ENCODE measurements at places on chromosomes 3 and 15.

GRCh38 chr3:173336261-173336660 is 61.3 kb upstream of the NLGN1 start:
- DNase-seq = no peak

GRCh38 chr15:28116521-28117431 is 17.7 kb upstream of the OCA2 start:
- DNase-seq = no peak

GRCh38 chr15:89486726-89487050 is 9.7 kb downstream of the RHCG start:
- no peak for DNase-seq

GRCh38 chr3:70471464-70472342 is 159.3 kb upstream of the MDFIC2 start:
- no peak for DNase-seq

DNA sequence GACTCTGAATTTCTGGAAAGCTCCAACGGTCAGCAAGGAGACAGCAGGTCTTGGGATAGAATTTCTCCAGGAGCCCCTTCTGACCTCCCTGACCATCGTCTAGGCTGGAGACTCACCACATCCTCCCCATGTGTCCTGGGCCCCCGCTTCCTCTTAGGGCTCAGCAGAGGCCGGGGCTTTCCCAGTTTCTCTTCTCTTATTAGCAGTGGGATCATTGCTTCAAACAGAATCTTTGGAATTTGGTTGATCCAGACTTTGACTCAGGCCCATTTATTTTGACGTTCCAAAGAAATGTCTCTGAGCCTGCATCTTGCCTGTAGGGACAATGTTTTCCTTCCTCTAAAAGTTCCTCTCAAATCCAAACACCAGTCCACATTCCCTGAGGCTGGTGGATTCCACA is 38.4 kb upstream of the SLC6A6 start:
- DNase-seq = no peak

DNA sequence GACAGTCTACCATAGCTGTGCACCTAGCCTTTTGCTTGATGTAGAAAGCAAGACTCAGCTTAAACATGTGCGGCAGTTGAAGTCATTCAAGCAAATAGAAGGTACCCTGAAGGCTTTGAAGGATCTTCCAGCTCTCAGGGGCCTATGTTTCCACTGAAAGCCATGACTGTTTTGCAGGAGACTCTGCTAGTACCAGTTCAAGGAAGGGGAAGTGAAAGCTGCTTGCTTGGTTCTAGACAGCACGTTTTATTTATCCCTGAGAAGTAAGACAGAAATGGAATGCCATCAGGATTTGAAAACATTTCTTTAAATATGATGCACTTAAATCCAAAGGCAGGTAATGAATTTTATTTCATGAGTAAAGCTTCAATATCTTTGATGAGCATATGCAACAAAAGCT is 311.4 kb downstream of the PDCD6IP start:
- DNase-seq = no peak

DNA sequence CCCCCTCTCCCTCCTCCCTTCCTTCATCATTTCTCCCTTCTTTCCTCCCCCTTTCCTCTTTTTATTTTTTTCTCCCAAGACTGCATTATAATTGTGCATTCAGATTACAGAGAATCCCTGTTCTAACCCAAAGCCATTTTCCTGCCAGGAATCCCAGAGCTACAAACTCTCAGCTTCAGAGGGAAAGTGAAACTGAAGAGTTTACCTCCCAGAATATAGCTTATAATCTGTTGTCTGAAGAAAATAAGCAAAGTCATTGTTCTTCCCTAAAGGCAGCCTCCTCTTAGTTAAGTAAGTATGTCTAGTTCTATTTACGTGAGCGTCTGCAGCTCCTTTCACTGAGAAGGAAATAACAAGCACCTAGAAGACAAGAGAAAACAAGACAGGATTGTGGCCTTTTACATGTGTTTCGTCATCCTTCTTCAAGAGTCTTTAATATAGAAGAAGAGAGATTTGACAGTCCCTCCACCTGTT is 97.2 kb downstream of the CHST2 start:
- DNase-seq = no peak

- no peak for DNase-seq
Measured at GRCh38 chr3:179438841-179439240, 12.4 kb downstream of the GNB4 start.

DNA sequence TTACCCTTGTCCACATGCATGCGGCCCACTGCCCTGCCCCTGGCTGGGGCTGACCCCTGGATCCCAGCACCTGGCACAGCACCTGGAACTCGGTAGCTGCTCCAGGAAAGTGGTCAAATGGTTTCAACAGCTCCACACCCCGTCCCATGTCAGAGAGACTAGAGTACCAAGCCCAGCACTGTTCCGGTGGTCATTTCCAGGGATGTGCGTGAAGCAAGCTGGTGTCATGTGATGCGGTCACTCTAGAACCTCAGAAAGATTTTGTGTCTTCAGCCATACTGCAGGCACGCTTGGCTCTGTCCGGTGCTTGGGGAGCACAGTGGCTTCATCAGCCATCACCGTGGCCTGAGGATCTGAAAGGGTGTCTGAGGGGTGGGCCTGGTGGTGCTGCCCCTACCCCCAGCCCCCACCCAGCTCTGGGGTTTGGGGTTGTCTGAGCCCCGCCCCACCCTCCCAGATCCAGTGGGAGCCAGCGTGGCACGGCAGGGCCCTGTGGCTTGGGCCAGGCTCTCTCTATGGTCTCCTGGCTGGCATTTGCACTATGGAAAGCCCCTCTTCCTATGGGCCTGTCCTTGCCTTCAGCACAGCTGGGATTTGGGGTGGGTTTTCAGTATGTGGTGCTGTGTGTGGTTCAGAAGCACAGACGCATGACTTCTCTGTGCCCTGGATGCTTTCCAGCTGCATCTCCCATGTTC is 15.3 kb downstream of the APBA2 start:
- no peak for DNase-seq

DNA sequence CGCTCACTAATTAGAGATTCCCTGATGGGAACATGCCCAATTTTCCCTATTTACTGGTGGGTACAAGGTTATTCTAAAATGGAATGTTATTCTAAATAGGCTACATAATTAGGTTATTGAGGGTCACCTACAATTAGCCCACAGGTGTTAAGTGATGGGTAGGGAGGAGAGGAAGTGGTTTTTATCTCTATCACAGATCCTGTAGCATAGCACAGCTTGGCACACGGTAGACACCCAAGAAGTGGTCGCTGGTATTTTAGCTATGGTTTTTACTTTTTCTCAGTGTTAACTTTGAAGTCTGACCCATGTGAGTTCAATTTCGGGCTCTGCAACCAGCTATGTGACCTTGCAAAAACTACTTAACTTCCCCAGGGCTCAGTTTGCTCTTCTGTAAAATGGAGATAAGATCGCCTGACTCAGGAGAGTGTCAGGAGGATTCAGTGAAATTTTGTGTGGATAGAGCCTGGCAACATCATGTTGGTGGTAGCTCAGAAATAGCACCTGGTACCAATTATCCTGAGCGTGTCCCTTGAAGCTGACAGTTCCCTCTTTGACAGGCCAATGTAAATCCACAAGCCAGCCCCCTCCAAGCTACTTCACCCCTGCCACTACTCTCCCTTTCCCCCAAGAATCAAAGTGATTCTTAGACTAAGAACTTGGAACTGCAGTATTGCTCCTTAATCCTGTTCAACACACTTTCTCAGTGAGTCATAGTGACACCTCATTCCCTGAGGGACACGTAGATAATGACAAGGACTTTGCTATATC is 8.7 kb upstream of the LMCD1 start:
- DNase-seq = no peak

- no peak for DNase-seq
Measured at GRCh38 chr3:182239316-182239715, 527.6 kb downstream of the SOX2 start.

- no peak for DNase-seq
Measured at GRCh38 chr15:100536733-100537132, 8.0 kb upstream of the CERS3 start.

DNA sequence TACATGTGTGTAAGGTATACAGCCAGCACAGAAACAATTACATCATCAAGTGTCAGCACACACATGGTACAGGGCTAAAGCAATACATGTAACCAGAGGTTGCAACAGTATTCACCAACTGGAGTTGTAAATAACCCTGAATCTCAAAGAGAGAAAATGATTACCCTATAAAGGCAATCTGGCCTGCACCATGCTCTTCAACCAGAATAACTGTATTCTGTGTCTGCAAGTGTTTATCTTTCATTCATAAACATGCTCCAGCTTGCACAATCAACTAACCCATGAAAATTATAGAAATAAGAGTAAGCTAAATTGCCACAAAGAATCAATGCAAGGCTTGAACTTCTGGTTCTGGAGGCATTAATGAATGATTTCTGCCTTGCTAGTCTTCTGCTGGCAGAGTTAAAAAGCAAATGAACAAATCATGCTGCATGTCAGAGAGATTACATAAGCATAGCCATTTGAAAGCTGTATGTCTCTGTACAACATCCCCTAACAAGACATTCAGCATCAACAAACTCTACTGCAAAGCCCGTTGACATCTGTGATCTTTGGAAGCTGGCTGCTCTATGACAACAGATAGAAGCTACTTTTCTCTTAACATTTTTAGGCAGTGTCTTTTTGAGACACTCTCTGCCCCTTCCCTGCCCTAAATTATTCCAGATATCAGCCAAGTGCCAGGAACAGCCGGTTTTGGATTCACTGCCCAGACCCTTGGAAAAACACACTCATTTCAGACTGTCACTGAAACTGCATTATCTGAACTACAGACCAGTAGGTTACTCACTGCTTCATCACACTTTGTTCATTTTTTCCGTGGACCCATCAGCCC is 871.0 kb downstream of the OTOL1 start:
- no peak for DNase-seq

DNA sequence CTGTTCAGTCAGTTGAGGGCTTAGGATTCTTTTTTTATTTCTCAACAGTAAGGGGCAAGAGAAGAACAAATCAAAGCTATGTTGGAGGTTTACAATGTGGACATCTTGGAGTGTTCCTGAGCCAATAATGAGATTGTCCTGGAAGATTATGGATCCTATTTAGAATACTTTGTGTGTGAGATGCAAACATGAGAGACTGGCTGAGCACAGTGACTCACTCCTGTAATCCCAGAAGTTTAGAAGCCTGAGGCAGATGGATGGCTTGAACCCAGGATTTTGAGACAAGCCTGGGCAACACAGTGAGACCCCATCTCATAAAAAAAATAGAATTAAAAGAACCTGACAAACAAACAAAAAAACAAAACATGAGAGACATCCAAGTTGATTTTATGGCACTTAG is 351.6 kb downstream of the GAP43 start:
- DNase-seq = no peak

DNA sequence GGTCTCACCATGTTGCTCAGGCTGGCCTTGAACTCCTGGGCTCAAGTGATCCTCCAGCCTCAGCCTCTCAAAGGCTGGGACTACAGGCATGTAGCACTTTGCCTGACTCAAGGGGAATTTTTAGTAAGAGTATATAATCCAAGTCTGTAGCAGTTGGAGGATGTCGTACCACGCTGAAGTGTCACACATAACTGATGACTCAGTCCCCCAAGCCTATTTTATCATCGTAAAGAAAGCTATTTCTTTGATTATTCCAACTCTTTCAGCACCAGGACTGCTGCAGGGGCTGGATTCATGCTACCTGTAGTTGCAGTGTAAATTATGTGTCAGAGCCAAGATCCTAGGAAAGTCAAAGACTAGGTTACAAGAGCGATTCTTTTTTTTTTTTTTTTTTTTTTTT is 1.4 kb upstream of the PRKCI start:
- DNase-seq = peak; percentile 38

DNA sequence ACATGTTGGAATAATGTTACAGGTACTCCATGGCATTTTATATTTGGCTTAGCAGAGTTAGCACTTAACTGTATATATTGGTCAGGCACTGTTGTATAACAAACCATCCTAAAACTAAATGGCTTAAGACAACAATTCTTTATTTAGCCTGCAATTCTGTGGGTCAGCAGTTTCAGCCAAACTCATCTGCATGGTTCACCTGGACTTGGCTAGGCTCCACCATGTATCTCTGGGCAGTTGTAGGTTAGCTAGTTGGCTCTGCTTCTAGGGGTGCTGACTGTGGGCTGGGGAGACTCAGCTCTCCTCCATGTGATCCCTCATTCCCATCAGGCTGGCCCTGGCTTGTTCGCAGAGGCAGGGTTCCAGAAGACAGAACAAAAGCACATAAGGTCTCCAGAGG is 34.4 kb downstream of the RARB start:
- DNase-seq = no peak

DNA sequence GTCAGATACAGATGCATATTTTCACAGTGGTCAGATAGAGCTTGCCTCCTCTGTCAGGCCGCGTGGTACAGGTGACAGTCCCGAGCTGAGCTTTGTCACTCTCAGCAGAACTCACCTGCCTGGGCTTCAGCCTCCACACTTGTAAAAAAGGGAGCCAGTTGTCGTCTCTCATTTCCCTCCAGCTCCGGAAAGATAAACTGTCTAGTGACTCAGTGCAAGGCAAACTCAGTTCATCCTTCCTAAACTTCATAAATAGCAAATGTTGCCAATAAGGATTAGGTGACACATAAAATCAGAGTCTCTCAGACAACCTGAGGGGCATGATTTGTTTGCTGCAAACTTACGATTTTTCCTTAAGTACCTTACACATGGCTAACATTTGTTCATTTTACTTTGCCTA is 116.8 kb downstream of the GABRB3 start:
- no peak for DNase-seq

- no peak for DNase-seq
Measured at GRCh38 chr3:123576122-123576521, 8.7 kb downstream of the HACD2 start.

- DNase-seq = no peak
Measured at GRCh38 chr3:86245360-86245759, 745.6 kb downstream of the VGLL3 start.

DNA sequence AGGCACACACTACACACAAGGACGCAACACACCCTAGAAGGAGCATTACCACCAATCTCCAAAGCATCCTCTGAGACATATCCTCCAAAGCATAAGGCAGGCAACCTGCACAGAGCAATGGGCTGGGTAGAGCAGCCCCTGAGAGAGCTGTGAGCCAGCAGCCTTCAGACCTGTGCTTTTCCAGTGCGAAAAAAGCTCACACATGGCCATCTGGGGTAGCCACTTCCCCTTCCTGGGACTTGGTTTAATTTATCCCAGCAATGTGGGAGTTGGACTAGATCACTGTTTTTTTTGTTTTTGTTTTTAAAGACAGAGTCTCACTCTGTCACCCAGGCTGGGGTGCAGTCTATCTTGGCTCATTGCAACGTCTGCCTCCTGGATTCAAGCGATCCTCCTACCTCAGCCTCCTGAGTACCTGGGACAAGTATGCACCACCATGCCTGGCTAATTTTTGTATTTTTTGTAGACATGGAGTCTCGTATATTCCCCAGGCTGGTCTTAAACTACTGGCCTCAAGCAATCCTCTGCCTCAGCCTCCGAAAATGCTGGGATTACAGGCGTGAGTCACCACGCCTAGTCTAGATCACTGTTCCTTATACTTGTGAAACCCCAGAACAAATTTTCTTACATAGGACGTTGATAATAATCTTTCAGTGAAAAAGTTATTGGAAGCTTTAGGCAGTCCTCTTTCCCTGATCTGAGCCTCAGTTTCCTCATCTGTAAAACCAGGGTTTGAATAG is 18.9 kb downstream of the PTPN23 start:
- no peak for DNase-seq
